ENCODE measurements at places on chromosomes 5 and 9.

- no peak for DNase-seq
These were observed 19.0 kb downstream of the SKP2 start for GRCh38 chr5:36170832-36171424.

DNA sequence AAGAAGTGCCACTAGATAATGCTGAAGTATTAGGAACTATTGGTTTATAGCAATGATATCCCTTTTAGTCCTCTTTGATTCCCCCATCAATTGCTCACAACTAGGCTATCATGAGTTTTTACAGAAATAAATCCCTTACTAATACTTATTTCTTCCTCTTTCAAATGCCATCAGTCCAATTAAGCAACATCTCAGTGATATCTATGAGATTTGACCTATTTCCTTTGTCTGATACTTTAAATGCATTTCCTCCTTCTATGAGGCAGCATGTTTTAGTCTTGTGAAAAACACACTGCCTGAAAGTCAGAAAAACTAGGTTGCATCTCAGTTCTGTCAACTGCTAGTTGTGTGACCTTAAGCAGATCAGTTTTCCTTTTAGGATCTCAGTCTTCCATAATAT lies 101.6 kb downstream of the FBXW11 start:
- no peak for DNase-seq

GRCh38 chr5:98004463-98004862 lies 769.0 kb upstream of the RGMB start:
- DNase-seq, result no peak

DNA sequence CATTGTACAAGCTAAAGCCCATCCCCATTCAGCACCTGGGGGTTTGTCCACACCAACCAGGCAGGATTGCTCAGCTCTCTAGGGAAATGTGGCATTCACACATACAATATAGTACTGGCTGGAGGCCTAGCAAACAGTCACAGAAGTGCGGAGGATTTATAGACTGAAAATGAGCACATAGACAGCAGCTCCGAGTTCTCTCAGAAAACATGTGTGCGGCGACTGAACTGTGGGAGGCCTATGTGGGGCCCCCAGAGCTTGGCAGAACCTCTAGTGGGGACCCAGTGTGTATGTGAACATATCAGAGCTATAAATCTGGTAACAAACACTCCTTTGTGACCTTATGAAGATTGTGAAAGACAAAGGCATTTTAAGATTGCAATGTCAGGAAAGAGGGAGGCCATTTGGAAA lies 431.1 kb downstream of the DTWD2 start:
- no peak for DNase-seq

GRCh38 chr9:4137234-4137633 lies 162.6 kb downstream of the GLIS3 start:
- DNase-seq, result no peak

DNA sequence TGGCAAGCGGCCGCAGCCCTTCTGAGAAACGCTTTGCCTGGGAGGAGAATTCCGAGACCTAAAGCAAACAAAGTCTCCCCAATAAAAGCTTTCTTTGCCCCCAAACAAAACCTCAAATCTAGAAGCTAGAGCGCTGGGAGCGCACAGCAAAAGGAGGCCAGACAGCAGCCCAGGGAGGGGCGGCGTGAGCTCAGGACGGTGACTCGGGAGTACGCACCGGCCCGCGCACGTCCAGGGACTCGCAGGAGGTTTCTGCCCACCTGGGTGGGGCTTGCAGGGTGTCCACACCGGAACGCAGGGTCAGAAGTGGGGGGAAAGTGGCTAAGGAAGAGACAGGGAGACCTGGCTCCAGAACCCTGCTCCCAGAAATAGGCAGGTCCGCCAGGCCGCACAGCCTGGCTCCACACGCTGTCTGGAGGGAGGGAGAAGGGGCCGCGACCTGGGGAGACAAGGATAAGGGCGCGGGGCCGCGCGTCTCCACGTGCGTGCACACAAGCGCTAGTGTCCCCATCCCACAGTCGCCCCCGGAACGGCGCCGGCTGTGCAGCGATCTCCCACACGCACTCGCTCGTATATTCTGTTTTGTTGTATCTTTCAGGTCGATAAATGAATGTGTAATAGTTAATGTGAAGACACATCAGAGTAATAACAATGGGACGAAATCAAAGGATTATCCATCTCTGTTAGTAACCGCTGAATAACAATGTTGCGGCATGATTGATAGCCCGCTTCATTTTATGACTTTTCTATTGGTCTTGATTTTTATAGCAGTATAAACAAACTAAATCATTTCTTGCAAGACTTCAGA lies 2.3 kb upstream of the OTP start:
- DNase-seq, result no peak

GRCh38 chr9:93958121-93958818 lies 3.1 kb upstream of the BARX1 start:
- DNase-seq, result no peak

- no peak for DNase-seq
These were observed 28.1 kb downstream of the ARHGAP26 start for GRCh38 chr5:142798099-142798770.

GRCh38 chr5:60710362-60710761 lies 10.4 kb upstream of the DEPDC1B start:
- DNase-seq, result no peak

DNA sequence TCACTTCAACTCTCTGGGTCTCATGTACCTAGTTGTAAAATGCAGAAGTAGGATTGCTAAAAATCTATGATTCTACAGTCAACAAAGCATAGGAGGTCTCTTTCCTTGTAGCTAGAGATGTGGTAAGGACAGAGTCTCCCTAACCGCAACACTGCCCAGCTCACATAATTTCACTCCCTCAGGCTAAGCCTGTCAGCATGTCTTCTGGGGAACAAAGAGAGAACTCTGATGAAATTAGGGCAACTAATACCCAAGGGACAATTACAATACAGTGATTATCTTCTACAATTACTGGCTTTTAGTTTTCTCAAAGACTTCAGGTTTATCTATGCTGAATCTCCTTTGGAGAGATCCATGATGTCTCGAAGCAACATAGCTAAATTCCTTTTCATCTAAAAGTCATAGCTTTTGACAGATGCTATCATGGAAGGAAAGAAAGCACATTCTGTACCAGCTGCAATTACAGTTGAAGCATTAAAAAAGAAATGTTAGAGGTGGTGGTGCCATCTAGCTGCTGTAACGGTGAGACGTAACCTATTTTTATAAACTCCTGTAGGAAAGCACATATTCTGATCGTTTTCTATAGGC lies 141.1 kb upstream of the TARS1 start:
- no peak for DNase-seq

DNA sequence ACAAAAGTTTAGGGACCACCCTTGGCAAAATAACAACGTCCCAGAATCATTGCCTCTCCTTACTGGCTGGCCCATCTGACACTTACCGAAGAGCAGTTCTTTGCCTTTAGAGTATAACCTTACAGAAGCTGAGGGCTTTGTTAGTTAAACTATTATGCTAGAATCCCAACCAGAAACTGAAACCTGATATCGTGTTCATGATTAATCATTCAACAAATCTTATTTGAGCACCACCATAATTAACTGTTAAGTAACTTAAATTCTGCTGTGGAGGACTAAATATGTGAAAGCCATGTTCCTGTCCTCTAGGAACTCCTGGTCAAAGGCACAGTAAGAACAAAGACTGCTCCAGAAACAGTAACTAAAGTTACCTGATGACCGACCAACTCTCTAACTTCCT lies 104.9 kb downstream of the ARL15 start:
- no peak for DNase-seq

GRCh38 chr9:5557606-5558587 lies 47.6 kb downstream of the PDCD1LG2 start:
- DNase-seq, result no peak

DNA sequence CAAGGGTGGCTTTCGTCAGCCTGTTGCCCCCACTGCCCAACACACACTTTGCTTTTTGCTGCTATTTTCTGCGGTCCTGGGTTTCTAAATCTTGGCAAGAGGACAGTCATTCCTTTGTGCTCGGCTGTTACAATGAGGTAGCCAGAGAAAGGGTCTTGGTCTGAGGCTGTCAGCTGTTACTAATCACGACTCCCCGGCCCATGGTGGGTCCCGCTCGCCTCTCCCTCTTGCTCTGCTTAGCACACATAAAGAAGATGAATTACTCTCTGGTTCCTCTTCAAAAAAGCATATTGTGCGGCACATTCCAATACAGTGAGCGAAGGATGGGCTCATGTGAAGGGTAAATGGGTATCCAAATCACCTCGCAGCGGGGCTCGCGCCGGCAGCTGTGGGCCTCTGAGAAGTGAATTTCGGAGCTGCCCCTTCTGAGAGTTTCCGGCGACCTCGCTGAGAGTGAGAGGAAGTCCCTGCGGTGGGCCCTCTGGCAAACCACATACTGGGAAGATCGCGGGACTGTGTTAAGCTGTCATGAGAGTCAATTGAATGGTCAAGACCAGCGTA lies 56.0 kb downstream of the SLC1A3 start:
- DNase-seq, result no peak

- DNase-seq, result no peak
These were observed 90.7 kb upstream of the ADRA1B start for GRCh38 chr5:159825551-159826051.

DNA sequence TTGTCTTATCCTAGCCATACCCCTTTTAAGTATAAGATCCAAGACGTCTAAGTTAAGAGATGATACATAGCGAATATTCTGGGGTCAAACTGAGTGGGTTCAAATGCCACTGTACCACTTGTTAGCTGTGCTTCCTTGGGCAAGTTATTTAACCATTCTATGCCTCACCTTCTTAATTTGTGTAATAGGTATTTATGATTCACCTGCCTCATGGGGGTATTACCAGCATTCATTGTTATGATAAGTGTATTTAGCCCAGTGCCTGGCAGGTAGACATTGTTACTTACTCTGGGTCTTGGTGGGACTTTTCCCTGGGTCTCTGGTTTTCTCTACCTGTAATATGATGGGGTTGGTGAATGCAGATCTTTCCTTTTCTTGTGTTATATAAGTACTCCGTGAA lies 3.8 kb downstream of the LARP1 start:
- no peak for DNase-seq

- DNase-seq, result no peak
These were observed 37.1 kb downstream of the CAST start for GRCh38 chr5:96699186-96699820.

GRCh38 chr9:87324613-87325194 lies 173.0 kb upstream of the DAPK1 start:
- DNase-seq, result no peak

DNA sequence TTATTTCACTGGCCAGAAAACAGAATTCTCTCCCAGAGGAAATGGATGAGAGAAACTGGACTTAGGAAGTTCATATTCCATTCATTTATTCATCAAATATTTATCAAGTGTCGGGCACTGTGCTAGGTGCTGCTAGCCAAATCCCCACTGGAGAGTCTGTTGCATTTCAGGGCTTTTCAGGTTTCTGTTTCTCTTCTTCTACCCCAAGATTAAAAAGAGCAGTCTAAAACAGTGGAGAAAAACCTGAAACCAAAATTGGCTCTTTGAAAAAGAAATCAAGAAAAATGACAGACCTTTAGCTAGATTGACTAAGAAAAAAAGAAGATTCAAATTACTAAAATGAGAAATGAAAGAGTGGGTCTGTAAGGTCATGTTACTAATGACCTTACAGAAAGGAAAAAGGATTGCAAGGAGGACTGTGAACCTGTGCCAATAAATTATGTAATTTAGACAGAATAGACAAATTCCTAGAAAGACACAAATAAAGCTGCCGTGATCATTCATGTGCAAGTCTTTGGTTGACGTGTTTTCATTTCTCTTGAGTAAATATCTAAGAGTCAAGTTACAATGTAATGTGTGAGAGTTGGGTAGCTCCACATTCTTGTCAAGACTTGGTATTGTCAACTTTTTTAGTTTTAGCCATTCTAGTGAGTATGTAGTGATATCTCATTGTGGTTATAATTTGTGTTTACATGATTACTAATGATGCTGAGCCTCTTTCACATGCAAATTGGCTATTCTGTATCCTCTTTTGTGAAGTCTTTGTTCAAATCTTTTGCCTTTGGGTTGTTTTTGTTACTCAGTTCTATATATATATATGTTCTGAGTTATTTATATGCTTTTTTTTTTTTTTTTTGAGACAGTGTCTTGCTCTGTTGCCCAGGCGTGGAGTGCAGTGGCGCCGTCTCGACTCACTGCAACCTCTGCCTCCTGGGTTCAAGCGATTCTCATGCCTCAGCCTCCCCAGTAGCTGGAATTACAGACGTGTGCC lies 23.7 kb downstream of the SNX30 start:
- DNase-seq, result no peak

GRCh38 chr5:75435096-75435495 lies 76.3 kb downstream of the CERT1 start:
- DNase-seq, result no peak

GRCh38 chr5:150114102-150114641 lies 27.8 kb upstream of the CSF1R start:
- no peak for DNase-seq

GRCh38 chr5:6827526-6828219 lies 114.4 kb downstream of the TENT4A start:
- DNase-seq, result no peak

DNA sequence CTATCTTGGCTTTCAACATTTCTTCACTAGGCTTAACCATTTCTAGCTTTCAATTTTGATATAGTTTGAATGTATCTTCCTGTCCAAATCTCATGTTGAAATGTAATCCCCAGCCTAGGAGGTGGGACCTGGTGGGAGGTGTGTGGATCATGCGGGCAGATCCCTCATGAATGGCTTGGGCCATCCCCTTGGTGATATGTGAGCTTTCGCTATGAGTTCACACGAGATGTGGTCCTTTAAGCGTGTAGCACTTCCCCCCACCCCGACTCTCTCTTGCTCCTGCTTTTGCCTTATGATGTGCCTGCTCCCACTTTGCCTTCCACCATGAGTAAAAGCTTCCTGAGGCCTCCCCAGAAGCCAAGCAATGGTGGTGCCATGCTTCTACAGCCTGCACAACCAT lies 40.6 kb downstream of the PHAX start:
- no peak for DNase-seq

DNA sequence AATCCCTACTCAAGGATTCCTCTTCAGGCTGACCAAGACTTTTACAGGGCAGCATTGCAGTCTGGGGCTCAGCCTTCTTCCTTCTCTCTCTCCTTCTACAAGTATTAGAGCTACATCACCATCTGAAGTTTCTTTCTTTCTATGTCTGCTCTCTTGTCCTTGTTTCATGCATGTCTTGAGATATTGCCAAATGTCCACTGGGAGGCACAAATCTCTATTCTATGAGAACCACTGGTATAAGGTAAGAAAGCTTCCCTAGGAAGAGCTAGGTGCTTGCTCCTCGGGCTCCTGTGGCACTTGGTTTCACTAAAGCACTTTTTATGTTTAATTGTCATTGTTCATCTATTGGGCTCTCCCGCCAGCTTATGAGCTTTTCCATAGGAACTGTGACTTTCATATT lies 289.2 kb upstream of the PCSK5 start:
- DNase-seq, result no peak

GRCh38 chr9:131020388-131020787 lies 11.4 kb downstream of the LAMC3 start:
- DNase-seq, result no peak
